ENCODE measurements at places on chromosomes 4 and X.
A peak's percentile ranks its signal among the peaks of the same experiment; 100 is the strongest.

DNA sequence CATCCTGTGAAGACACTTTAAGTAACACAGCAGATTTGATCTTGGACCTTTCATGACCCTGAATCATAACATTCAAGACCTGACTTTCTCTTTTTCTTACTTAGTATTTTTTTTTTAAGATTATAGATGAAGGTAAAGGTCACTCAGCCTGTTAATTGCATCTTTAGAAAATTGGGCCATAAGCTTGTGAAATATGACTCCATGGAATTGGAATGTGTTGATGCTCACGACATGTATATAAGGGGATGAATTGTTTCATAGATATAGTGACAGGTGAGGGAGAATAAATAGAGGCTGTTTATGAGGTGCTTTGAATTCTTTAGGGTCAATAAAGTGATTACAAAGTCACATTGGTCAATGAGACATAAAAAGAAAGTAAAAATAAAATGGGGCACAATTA lies 27.7 kb upstream of the HS3ST1 start:
- DNase-seq: no peak

DNA sequence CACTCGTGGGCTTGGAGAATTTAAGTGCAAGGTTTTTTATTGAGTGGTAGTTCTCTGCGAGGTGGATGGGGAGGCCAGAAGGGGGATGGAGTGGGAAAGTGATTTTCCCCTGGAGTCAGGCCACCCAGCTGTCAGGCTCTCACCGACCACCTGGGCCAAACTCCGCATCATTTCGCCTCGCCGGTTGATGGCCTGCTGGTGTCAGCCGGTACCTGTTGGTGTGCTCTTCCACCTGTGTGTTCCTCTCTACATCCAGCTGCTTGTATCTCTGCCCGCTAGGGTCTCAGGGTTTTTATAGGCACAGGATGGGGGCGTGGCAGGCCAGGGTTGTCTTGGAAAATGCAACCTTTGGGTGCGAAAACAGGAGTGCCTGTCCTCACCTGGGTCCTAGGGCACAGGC lies 200.9 kb downstream of the DACH2 start:
- DNase-seq: no peak

DNA sequence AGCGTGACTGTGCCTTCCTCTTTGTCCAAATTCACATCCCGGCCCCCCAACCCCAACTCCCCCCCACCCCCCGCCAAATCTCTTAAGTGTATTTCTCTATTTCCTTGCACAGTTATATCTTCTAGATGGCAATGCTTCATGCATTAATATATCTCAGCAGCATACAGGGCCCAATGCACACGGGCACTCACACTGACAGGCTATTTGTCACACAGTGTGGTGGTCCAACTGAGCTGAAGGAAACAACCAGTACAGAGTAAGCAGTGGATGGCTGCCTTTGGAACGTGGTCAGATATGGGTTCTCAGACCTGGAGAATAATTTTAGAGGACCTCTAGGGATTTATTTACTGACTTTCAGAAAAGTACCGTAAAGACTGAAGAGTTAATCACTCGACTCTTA lies 681 bp downstream of the EXOC1 start:
- DNase-seq: no peak

DNA sequence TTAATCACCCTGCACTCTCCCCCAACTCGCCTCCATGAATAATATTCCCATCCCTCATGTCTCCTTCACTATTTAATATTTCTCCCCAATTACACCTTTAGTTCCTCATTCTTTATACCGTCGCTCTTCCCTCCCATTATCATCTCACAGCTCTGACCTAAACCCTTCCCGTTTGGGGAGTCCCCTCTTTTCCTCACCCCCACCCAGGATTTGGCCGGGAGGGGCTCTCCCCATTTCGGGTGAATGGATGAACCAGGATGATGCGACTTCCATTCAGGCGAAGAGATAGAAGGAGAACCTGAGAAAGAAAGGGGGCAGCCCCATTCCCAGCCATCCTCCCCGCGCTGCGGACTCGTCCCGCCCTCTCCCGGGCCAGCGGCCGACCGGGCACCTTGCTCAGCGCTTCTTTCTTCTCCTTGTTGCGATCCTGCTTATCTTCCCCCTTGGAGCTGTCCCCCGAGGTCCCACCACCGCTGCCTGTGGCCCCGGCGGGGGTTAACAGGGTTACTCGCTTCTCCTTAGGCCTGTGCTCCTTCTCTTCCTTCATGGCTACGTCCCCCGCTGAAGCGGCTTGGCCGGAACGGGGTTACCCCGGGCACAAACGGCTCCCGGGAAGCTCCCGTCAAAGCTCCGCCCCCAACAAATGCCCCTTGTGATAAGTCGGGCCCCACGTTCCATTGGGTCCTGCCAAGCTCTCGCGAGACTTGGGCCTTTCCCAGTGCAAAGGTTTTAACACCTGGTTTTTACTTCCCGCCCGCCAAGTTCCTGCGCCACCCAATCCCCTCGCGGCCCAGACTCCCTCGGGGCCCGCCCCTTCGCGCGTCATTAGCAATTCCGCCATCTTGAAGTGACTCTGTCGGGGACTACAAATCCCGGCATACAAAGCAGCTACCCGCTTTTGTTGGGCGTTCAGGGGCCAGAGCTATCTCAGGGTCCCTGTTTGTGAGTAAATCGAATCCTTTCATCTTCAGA lies at the start of gene UPF3B:
TSS of gene UPF3B (minus strand) at position 582 of the 972 bp plus-strand sequence. CDS start at position 547, 35 bp downstream.
- DNase-seq: peak; percentile 86

DNA sequence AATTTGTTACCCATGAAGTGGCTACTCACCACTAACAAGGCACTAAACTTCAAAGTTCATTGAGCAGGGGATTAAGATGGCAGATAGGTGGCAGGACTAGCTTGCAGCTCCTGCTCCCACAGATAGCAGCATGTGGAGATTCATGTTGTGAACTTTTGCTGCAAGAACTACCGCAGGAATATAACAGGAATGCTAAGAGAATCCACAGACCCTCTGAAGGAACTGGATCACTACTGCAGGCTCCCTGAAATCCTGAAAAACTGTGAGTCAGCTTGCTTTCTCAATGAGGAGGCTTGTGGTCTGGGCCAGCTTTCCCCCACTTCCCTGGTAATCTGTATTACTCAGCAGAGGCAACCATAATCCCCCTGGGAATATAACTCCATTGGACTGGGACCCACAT lies 118.5 kb upstream of the VCX2 start:
- DNase-seq: no peak

DNA sequence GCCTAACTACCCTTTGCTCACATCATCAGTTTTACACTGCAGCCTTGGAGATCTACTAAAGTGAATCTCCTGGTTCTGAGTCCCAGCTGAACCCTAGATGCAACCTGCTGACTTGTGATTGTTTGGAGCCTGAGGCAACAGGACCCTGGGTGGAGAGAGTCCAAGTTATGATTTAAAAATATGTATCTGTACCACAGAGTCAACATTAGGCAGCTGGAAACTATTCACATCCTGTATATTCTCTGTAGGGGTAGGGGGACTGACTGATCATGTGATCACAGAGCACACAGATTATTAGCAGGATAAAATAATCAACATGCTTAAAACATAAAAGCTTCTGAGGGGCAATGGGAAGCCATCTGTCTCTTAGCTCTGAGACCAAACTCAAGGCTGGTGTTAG lies 52.1 kb downstream of the CT47B1 start:
- DNase-seq: no peak

- no peak for DNase-seq
These were observed 98.4 kb downstream of the ZAR1 start for GRCh38 chr4:48588230-48589097.

GRCh38 chrX:118571836-118572235 lies 76.2 kb downstream of the DOCK11 start:
- no peak for DNase-seq

GRCh38 chr4:146442801-146443200 lies 78.9 kb downstream of the SLC10A7 start:
- DNase-seq: peak; percentile 30

DNA sequence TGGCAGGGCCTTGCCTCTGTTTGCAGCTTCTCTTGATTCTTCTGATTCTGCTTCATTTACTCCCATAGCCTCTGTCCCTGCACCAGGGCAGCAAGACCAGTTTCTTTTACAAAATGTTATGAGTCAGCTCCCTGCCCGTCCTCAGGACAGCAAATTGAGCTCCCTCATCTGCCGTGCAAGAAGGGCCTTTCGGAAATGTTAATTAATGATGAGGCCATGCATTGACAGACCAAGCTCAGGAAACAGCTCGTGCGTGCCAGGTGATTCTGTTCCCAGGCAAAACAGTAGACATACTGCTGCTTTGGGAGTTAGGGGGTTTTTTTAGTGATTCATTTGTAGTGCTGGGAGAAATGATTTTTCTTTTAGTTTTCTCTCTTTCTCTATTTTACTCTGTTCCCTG lies 231.7 kb downstream of the FBXW7 start:
- DNase-seq: no peak

- DNase-seq: no peak
These were observed 4.9 kb downstream of the PRDM8 start for GRCh38 chr4:80202190-80202711.

DNA sequence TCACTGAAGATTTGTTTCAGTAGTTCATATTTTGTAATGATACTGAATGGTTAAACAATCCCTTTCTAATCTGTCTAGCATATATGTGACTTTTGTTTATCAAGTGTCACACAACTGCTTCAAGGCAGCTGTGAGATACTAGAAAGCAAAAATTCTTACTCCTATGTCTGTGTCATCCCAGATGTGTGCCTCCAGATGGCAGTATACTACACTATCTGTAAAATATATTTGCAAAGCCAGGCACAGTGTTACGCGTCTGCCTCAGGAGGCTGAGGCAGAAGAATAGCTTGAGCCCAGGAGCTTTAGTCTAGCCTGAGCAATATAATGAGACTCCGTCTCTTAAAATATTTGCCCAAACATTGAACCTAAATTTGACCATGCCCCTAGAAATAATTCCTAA lies 4.0 kb downstream of the NUDT10 start:
- peak; percentile 3 for DNase-seq

GRCh38 chrX:154352012-154352401 lies 22.4 kb downstream of the FLNA start:
- DNase-seq: no peak

GRCh38 chrX:72635930-72636329 lies 63.3 kb upstream of the HDAC8 start:
- DNase-seq: no peak

- DNase-seq: no peak
These were observed at the start of gene RAB33A for GRCh38 chrX:130171446-130172126. TSS of gene RAB33A (plus strand) at chrX:130171962. CDS start at chrX:130172063, 101 bp downstream.

- DNase-seq: no peak
These were observed at the start of gene PASD1 for GRCh38 chrX:151563449-151563848. TSS of gene PASD1 (plus strand) at chrX:151563675. CDS start at chrX:151601554, 37,879 bp downstream.

DNA sequence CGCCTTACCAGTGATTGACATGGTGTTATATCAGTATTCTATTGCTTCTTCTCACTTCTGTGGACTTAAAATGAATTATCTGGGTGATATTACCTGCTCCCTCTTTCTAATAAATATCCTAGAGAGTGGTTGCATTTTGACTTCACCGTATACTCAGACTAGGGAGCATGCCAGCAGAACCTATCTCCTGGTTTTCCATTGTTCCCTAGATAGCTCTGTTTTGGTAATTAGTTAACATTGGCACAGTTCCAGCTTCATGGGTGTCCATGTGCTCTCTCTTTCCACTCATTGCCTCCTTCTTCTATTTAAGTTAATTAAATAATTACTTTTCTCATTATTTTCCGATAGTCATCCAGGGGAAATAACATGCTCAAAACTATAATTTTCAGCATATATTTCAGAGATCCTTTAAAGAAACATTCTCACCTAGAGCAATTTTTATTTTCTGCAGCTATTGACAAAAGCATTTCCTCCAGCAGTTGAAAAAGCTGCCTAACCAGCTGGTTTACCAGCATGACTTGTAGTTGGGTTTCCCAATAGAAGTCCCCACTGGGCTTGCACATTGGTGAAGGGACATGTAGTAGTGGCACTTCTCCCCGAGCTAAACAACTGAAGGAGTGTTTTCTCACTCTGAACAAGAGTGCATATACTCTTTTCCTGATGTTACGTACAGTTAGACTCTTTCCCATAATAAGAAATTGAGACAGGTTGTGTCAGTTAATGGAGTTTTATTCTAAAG lies 27.9 kb upstream of the PAPSS1 start:
- no peak for DNase-seq

- DNase-seq: no peak
These were observed 5.0 kb downstream of the SOD3 start for GRCh38 chr4:24800325-24800895.

DNA sequence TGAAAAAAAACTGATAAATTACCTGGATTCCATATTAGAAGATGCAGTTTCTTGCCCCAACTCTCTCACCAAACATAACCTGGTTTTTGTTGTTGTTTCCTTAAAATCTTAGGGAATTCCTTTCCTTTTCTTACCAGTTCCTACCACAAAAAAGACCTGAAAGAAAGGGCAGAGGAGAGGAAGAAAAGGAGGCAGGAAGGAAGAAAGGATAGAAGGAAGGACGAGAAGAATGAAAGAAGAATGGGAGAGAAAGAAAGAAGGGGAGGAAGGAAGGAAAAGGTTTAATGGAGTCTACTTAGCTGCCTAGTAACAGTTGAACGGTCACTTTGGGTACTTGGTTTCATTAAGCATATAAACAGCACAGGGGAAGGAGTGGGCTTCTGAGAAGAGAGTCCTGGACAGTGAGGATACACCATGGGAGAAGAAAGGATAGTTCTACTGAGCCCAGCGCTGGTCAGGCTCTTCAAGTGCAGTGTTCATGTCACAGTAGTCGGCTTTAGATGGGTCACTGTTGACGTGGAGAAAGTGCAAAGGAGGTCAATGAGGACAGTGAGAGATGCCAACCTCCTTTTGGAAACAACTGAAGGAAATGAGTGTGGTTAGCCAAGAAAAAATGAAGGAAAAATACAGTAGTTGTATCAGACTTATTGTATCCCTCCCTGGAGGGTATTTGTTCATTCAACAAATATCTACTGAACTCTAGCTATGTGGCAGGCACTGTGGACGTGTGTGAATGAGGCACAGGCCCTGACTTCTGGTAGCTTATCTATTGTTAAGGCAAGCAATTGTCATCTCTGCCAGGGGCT lies 1.1 kb upstream of the CHIC2 start:
- DNase-seq: peak; percentile 53

- DNase-seq: no peak
These were observed 5.0 kb downstream of the SLC4A4 start for GRCh38 chr4:71343670-71344466.

DNA sequence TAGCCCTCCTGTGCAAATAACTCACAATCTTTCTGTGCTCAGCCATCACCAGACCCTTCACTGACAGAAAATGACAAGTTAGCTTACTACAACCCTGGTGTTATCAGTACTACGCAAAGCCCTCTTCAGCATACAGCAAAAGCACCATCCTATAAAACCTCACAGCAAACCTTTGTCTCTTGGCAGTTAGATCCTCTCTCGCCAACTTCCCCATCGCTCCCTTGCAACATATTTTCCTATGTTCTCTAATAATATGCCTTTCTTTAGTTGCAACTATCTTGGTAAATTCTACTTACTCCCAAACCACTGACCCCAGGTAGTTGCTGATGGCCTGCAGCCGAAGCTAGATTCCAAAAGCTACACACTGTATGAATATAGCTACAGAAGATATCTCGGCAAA lies 856.9 kb upstream of the FRG1 start:
- DNase-seq: no peak

DNA sequence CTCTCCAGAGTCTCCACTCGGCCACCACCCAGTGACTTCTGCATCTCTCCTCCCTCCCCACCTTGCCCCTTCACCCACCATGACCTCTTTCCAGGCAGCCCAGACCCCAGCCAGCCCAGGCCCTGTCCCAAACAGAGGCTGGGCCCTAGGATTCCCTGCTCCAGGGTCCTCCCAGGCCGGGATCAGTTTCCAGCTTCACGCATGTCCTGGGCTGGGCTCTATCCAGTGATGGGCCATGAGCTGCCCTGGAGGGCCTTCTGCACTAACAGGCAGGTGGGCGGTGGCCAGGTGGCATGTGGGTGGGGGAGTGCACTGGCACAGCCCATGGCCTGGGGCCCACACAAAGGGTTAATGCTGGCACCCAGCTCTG lies 20.4 kb upstream of the ADD1 start:
- DNase-seq: no peak

GRCh38 chr4:182449930-182450439 lies 206.8 kb downstream of the TENM3 start:
- DNase-seq: no peak
